Epithelial cell of alveolus of lung (primary cell): ENCODE measurements at places on chromosomes 5 and 9. TPM values are rescaled to one million over a fixed set of nuclear protein-coding genes. Genes with fewer than 3 reads are reported as not detected.

HTR4 gene
- total RNA-seq, result not detected in 2 replicates

SHC3 gene
- 3.5 and 6.5 TPM in 2 replicates for total RNA-seq

GRAMD2B gene
- total RNA-seq, result 3.9 and 12.7 TPM in 2 replicates

CATSPER3 gene
- total RNA-seq, result not detected in 2 replicates

SPINK7 gene
- not detected in 2 replicates for total RNA-seq

SLC25A2 gene
- total RNA-seq, result not detected in 2 replicates

SNCAIP gene
- total RNA-seq, result 2.6 and 13.6 TPM in 2 replicates

CD274 gene
- 2.5 and 3.7 TPM in 2 replicates for total RNA-seq

MLANA gene
- not detected in 2 replicates for total RNA-seq

IFNE gene
- 0.24 and 0.52 TPM in 2 replicates for total RNA-seq

CHMP5 gene
- total RNA-seq, result 58.4 and 61.3 TPM in 2 replicates

FAM153A gene
- total RNA-seq, result not detected in 2 replicates

TAF11L5 gene
- total RNA-seq, result not detected in 2 replicates

PPP1R26 gene
- 4.3 and 5.8 TPM in 2 replicates for total RNA-seq

UNC13B gene
- total RNA-seq, result 8.0 and 10.7 TPM in 2 replicates

FOXD4 gene
- 0.24 and 0.65 TPM in 2 replicates for total RNA-seq

SLC46A2 gene
- not detected in 2 replicates for total RNA-seq

TRPM3 gene
- 0.13 and 0.32 TPM in 2 replicates for total RNA-seq

COMMD10 gene
- 18.9 and 29.3 TPM in 2 replicates for total RNA-seq

C5orf58 gene
- 1.4 TPM in 1 of 2 replicates, not detected in the other for total RNA-seq

EIF4EBP3 gene
- total RNA-seq, result 2.1 and 3.3 TPM in 2 replicates

ARAP3 gene
- total RNA-seq, result 8.0 and 16.4 TPM in 2 replicates

SLC36A2 gene
- not detected in 2 replicates for total RNA-seq

DMRT1 gene
- total RNA-seq, result not detected in 2 replicates

LECT2 gene
- not detected in 2 replicates for total RNA-seq

SH3RF2 gene
- total RNA-seq, result 2.5 TPM in 1 of 2 replicates, not detected in the other

GCNT1 gene
- total RNA-seq, result 3.5 and 20.0 TPM in 2 replicates

ROPN1L gene
- 0.39 TPM in 1 of 2 replicates, not detected in the other for total RNA-seq

PPP2R2B gene
- not detected in 2 replicates for total RNA-seq

SERF1B gene
- total RNA-seq, result 13.3 and 21.6 TPM in 2 replicates

IFNK gene
- total RNA-seq, result not detected in 2 replicates

PCDHB13 gene
- total RNA-seq, result 0.26 and 1.0 TPM in 2 replicates

PCDHB12 gene
- 0.08 TPM in 1 of 2 replicates, not detected in the other for total RNA-seq
